ENCODE measurements at places on chromosomes 3 and 15.

- DNase-seq: no peak
Observed at GRCh38 chr15:100005013-100005412, 271.8 kb upstream of the LYSMD4 start.

GRCh38 chr15:89806559-89807550 lies 7.8 kb downstream of the ANPEP start:
- DNase-seq: no peak

- DNase-seq: no peak
Observed at GRCh38 chr15:99963096-99963825, 230.0 kb upstream of the LYSMD4 start.

- no peak for DNase-seq
Observed at GRCh38 chr3:157128771-157129681, 30.9 kb downstream of the CCNL1 start.

DNA sequence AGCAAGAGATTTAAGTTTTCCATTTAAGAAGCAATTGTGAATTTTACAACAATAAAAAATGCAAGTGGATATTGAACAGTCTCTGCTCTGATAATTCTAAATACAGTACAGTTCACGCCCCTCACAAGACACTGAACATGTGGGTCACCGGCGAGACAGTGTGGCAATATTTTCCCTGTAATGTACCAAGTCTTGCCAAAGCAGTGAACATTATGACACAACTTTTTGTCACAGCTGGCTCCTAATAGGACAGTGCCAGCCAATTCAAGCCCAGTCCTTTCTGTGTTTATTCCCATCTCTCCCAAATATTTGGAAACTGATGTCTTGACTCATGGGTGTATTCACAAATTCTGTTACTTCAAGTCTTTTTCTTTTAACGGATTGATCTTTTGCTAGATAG lies 62.3 kb downstream of the PPARG start:
- DNase-seq: no peak

DNA sequence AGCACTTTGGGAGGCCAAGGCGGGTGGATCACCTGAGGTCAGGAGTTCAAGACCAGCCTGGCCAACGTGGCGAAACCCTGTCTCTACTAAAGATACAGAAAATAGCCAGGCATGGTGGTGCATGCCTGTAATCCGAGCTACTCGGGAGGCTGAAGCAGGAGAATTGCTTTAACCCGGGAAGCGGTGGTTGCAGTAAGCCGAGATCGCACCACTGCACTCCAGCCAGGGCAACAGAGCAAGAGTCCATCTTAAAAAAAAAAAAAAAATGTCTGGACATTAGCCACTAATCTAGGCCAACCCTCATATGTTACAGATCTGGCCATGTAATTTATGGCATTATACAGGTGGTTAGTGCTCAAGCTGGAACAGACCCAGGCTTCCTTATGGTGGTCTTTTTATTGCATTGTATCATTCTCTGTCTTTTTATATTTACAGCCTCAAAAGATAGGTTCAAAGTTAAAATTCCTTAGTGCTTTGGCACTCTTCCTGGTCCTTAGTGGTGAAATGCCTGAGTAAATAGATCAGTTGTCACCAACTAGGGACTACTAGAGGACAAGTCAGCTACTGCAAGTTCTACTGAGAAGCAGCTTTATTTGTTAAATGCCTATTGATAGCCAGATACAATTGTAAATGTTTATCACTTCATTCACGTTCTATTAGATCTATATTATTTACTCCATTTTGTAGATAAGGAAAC lies 16.0 kb downstream of the STARD9 start:
- no peak for DNase-seq

DNA sequence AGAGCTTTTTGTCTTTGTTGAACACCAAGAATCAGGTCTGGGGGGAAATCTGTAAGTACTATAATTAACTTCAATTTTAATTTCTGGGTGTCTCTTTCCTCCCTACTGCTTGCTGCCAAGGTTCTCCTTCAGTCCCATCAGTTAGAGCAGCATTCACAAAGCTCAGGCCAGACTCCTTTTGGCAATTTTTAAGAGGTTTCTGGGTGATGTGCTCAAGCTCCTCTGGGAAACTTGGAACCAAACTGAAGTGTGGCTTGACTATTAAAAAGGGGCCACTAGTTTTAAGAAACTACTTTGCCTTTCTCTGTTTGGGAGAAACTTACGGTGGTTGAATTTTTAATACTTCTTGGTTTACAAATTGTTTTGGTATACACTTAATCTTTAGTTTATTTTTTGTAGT lies 227.7 kb upstream of the SOX2 start:
- DNase-seq: no peak

DNA sequence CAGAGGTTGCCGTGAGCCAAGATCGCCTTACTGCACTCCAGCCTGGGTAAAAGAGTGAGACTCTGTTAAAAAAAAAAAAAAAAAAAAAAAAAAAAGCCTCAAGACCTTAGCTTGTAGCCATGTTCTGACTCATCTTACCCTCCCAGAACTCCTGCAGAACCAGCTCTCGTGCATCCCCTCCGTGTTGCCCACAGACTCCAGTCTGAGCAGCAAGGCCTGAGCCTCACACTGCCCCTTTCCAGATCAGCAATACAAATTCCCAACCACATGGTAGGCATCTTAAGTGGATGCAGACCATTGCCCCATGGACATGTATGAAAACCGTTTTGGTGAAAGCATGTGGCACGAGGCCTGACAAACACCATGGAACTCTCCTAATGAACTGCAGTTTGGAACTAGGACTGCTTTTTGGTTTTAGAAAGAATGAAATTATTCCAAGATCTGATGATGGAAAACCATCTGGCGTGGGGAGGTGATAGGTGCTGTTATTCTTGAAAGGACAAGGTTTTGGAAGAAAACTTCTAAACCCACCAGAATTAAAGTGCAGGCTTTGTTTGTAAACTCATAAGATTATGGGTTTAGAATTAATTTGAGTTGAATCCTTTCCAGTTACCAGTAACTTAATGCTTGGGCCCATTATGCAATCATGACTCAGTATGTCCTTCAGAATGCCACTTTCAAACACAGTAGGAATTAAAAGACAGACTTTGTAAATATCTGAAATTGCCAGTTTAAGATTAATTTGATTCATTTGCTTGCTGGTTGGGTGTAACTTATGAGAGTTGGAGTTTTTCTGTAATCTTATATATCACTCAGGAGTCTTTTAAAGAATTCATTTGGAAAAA lies 163.7 kb upstream of the LRTM1 start:
- no peak for DNase-seq

GRCh38 chr3:113204371-113204770 lies 7.0 kb upstream of the BOC start:
- DNase-seq: no peak

- DNase-seq: no peak
Observed at GRCh38 chr3:123491966-123492587, 43.2 kb upstream of the ADCY5 start.

DNA sequence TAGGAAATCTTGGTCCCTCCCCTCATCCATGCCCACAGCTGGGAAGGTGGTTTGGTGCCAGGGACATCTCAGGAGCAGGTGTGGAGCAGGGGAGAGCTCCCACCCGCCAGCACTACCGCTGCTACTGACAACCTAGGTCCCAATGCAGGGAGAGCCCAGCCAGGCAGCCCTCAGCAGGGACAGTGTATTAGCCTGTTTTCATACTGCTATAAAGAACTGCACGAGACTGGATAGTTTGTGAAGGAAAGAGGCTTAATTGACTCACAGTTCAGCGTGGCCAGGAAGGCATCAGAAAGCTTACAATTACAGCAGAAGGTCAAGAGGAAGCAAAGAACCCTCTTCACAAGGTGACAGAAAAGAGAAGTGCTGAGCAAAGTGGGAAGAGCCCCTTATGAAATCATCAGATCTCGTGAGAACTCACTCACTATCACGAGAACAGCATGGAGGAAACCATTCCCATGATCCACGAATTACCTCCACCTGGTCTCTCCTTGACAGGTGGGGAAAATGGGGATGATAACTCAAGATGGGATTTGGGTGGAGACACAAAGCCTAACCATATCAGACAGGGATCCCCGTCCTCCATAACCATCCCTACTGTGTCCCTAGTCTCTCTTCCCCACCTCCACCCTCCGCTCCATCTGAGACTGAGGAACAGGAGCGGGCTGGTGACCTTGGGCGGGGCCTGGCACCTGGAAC lies 218.6 kb downstream of the TBC1D2B start:
- no peak for DNase-seq

DNA sequence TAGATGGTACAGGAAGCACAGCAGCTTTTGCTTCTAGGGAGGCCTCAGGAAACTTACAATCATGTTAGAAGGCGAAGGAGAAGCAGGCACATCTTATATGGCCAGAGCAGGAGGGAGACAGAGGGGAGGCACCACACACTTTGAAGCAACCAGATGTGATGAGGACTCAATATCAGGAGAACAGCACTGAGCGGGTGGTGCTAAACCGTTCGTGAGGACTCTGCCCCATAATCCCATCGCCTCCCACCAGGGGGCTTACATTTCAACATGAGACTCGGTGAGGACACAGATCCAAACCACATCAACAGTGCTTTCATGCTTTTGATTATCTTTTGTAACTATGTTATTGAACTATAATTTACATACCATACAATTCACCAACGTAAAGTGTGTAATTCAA lies 7.6 kb upstream of the TMEM44 start:
- DNase-seq: no peak

GRCh38 chr3:52494886-52495495 lies at the start of gene STAB1:
Gene STAB1 (plus strand): TSS chr3:52495338. CDS start chr3:52495414, 76 bp downstream.
- no peak for DNase-seq
